ENCODE measurements at places on chromosomes 1 and 21.

- DNase-seq: no peak
These were observed 8.4 kb downstream of the KCNN3 start for GRCh38 chr1:154861607-154862094.

DNA sequence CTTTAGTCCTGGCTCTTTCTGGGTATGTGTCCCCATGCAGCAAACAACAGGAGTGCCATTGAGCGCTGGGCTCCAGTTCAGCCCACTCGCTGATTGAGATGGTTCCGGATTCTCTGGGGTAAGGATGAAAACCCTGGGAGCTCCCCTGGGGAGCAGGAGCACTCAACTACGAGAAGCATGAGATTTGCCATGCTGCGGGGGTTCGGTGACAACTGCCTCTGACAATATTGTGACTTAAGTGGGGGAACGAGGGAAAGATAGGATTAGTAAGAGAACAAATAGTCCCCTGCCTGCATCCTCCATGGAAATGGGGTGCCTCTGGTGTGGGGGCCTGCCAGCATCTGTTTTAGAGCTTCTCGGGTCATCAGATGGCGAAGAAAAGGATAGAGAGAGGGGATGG lies 123.6 kb upstream of the IPO9 start:
- no peak for DNase-seq

DNA sequence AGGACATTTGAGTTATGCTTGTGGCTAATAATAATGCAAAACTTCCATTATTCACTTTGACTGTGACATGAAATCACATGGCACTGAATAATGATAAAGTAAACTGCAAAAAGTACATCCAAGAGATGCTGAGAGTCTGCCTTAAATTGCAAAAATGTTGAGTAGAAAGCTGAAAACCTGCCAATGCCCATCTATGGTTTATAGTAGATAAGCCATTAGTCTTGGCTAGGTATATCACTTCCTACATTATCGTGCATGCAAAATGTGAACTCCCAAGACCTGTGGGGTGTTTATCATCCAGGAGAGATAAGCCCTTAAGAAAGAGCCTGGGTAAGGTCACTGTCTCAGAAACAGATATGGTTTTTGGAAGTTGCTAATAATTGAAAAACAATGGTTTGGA lies 208.7 kb upstream of the DPYD start:
- no peak for DNase-seq

DNA sequence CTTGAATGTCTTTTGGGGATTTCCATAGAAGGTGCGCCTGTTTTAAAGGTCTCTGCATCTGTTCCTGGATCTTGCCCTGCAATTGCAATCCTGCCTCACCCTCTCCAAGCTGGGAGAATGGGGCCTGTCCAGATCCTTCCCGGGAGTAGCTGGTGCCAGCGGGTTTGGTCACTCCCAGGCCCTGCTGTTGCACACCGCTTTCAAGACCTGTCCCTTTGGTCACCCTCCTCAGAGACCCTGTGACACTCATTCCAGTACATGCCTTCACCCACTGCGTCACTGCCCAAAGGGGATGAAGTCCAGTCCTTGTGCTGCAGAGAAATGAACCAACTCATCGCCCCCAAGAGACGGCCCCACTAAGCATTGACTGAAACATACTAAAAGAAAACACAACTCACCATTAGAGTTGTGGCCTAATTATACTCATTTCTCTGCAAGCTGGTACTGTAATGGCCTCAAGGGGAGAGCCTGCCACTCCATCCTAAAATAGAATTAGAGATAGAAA lies 1.9 kb upstream of the IRF2BP2 start:
- DNase-seq: peak; percentile 65

DNA sequence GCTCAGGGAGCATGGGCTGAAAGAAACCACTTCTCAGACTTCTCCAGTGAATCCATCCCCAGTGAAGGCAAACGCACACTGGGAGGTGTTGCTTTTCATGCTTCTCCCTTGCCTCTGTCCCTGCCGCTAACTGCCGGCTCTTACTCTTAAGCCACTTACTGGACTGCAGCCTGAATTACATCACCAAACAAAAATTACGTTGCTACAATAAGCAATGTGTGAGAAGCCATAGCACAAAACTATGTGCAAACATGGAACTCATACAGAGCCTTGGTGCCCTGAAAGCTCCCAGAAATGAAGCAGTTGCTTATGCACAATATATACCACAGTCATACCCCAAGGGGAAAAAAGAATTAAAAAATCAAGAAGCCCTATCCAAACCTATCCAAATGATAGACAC lies 375.2 kb downstream of the KCNH1 start:
- no peak for DNase-seq

- no peak for DNase-seq
These were observed 18.5 kb downstream of the CSTB start for GRCh38 chr21:43757601-43758000.

DNA sequence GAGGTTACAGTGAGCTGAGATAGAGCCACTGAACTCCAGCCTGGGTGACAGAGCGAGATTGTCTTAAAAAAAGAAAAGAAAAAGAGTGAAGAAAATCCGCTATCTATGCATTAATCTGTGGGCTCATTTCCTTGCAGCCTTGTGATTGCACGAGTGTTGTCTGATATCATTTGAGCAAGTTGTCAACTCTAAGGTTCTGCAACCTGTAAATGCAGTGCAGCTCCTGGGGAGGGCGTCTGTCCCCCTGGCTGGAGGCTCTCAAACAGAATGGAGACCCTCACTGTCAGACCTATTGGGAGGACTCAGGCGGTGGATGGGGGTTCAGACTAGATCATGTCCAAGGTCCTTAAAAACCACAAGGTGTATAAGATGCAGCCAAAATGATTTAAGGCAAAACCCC lies 6.2 kb downstream of the CORT start:
- no peak for DNase-seq

DNA sequence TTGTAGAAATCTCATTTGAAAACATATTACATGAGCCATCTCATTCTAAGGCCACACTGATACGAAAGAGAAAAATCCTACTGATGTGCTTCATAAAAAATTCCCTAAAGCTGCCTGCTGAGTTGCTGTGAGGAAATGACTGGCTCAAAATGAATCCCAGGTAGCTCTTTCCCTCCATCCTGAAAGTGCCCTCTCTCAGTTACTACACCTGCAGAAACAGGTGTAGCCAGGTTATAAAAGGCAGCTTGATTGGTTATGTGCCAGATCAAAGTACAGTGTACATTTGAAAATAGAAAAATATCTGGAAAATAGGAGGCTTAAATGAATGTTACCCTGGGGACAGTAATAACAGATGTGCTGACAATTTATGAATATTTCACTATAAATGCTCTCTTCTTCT lies 833.4 kb upstream of the ADGRL4 start:
- no peak for DNase-seq

GRCh38 chr1:23657659-23658275 lies 33.8 kb upstream of the RPL11 start:
- no peak for DNase-seq

- DNase-seq: no peak
These were observed 151.9 kb downstream of the MAGI3 start for GRCh38 chr1:113542221-113542701.

DNA sequence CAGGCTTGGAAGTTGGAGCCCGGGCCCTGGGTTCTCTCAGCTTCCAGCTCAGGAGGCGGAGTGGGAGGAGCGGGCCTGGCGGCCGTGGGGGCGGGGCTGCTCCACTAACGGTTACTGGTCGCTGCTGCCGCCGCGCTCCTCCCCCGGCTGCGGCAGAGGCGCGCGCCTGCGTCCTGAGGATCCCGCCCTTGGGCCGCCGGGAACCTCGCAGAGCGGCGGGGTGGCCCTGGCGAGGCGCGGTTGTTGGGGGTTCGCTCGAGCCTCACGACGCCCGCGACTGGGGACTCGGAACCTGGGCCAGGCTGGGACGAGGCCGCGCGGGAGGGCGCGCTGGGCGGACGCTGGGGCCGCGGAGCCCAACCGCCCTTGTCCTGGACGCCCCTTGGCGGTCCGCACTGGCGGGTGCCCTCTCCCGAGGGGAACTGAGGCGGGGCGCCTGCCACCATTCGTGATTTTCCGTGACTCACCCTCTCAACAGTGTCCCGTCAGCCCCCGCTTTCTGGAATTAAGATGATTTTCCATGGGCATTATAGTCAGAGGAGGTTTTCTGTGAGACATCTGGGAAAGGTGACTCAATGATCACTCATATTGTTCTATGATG lies 34.1 kb downstream of the OR2G3 start:
- DNase-seq: peak; percentile 70

GRCh38 chr1:3061566-3061965 lies 7.4 kb upstream of the PRDM16 start:
- no peak for DNase-seq

GRCh38 chr1:99305626-99306025 lies 41.3 kb downstream of the PLPPR4 start:
- no peak for DNase-seq

DNA sequence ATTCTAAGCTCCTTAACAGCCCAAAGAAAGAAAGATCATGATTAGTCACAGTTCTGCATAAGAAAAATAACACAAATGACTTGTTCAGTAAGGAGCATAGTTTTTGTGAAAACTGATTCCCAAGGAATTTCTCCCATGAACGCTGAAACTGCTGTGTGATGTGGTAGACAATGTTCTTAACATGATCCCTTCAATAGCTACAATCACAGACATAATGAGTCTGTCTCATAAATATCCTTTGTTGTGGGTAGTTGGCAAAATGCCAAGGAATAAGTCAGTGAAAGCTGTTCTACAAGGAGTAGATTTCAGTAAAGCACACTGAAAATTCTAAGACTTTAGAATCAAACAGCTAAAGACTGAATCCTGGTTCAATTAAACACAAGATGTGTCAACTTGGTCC lies 404.8 kb downstream of the HLX start:
- DNase-seq: no peak

- DNase-seq: no peak
These were observed 125.8 kb upstream of the AJAP1 start for GRCh38 chr1:4528590-4528989.

DNA sequence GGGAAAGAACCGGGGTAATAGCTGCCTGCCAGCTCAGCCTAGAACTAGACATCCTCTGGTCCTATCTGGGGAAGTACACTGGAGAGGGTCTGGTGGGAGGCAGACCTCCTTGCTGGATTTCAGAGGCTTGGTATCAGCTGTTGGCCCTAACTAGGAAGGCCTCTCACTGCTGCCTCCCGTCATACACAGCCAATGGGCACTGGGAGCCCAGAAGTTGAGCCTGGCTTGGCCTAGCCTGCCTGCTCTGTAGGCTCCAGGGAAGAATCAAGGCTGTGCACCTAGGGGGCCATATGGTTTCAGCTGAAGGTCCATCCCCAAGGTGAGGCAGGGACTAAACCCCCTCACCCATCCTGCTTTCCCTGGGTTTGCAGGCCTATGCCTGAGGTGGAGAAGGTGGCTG lies 4.3 kb upstream of the MUTYH start:
- no peak for DNase-seq

DNA sequence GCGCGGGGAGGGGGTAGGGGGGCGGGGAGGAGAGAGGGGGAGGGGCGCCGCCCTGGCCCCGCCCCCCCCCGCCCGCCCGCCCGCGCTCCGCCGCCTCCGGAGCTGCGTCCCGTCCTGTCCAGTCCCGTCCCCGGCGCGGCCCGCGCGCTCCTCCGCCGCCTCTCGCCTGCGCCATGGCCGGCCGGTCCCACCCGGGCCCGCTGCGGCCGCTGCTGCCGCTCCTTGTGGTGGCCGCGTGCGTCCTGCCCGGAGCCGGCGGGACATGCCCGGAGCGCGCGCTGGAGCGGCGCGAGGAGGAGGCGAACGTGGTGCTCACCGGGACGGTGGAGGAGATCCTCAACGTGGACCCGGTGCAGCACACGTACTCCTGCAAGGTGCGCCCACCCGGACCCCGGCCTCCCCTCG lies at the start of gene AGRN:
AGRN (plus strand) TSS at position 121 of the 405 bp plus-strand sequence; CDS start at position 174, 53 bp downstream.
- no peak for DNase-seq

DNA sequence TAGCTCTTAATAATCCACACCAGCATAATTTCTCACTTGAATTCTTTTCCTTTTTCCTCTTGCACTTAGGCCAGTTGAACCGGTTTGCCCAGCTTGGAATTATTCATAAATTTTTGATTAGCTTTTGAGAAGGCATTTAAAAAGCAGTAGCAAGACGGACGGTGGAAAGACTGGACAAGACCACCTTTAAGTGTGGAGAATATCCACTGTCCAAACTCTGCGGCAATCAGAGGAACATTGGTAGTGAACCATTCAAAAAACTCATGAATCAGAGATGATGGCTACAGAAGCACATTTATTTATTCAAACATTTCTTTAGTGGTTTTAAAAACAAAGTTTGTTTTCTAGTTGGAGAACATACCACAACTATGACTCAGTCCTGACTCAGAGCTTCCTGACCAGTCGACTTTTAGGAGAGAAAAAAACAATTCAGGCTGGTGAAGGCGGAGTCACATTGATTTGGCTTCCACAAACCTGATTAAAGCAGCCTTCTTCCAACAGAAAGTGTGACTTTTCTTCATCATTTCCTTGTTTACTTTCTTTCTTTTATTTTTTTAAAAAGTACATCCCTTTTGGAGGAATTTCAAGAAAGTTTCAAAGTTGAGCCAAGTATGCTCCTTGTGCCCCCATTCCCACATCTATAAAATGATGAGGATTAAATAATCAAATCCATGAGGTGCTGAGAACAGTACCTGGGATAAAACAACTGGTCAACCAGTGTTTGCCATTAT lies 128.8 kb downstream of the ADSS2 start:
- no peak for DNase-seq

DNA sequence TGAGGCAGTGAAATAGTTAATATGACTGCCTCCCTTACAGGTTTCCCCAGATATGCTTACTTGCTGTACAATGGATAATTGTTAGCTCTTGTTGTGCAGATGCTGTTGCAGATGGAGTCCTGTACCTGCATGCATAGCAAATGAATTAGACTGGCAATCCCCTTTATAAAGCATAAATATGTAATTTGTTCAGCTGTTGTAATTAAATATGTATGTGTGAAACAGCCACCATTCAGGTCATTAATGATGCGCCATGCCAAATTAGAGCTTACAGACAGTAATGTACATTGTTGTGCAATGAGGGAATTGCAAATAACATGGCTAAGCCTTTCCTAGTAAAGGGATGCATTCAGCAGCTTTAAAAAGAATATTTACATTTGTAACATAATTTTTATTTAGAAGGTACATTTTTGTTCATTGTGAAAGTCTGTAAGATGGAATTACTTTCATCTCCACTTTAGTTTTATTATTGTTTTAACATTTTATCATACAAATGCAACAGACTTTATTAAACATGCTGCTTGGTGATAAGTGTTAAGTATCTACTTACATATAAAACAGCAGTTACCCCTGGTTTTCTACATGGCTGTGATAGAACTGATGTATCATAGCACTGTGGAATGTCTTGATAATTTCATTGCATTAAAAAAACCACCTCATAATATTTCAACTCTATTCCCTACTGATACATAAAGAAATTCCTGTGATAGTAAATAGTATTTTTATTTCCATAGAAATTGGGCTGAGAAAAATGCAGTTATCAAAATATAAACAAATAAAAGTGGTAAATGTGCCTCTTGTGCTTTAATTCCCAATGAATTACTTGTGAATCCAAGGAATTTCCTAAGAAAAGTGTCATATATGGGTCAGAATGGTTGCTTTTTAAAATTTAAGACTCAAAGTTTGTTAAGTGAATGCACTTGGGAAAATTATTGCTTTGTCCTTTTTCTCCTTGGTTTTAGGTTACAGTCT lies 99.0 kb downstream of the NFIA start:
- no peak for DNase-seq

Measured in right hindlimb (tissue), 1 donor.